NCI-H1048 (cell line): ENCODE measurements at places on chromosomes 4 and X.

GRCh38 chr4:169335331-169335730 lies 64.6 kb upstream of the SH3RF1 start:
- DNase-seq, result no peak

- DNase-seq, result no peak
These were observed 336.8 kb downstream of the BCOR start for GRCh38 chrX:39760930-39761329.

- DNase-seq, result no peak
These were observed 1076.8 kb downstream of the PDHA2 start for GRCh38 chr4:96916711-96917110.

GRCh38 chr4:47349326-47349725 lies 114.2 kb downstream of the COMMD8 start:
- no peak for DNase-seq

DNA sequence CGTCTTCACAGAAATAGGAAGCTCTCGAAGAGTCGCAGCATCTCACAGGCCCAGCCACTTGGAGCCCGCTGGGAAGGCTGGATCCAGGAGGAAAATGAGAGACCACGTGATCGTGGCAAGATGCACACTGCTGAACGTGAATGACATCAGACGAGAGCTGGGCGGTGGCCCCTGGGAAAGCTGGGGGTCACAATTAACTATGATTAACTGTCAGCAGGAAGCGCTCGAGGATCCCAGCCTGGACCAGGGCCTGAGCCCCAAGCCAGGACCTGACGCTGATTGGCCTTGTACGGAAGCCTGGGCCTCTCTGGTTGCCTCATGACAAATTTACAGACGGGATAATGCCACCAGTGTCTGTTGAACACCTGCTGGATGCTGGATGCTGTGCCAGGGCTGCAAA lies 321.4 kb downstream of the EVC2 start:
- no peak for DNase-seq
